ENCODE measurements at places on chromosomes 2 and 18. TPM values are rescaled to one million over a fixed set of nuclear protein-coding genes. Genes with fewer than 3 reads are reported as not detected.

DNA sequence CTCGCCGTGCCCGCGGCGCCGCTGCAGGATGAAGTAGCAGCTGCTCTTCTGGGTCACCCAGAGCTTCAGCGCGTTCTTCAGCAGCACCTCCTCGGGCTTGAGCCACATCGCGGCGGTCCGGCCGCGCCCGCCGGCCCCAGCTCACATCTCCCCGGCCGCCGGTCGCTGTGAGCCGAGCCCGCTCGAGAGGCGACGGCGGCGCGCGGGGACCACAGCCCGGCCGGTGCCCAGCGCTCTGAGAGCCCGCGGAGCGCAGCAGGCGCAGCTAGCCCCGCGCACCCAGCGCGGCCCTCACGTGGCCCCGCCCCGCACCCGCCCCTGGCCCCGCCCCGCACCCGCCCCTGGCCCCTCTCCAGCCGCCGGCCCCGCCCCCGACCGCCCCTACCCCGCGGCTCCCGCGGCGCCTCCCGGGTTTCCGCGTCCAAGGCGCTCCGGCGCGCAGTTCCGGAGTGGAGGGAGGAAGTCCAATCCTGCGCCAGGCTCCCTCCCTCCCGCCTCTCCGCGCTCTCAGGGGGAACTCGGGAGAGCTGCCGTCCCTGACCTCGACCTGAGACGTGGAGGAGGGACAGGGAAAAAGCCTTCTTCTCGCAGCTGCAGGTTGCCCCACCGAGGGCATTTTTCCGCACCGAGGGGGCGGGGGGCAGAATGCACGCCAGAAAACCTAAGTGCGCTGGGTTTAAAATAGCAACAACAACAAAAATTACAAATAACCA is at the start of gene TBC1D8:
TSS of gene TBC1D8 (minus strand) at position 237 of the 713 bp plus-strand sequence. CDS start at position 108, 129 bp downstream.
- DNase-seq = peak; percentile 84

DNA sequence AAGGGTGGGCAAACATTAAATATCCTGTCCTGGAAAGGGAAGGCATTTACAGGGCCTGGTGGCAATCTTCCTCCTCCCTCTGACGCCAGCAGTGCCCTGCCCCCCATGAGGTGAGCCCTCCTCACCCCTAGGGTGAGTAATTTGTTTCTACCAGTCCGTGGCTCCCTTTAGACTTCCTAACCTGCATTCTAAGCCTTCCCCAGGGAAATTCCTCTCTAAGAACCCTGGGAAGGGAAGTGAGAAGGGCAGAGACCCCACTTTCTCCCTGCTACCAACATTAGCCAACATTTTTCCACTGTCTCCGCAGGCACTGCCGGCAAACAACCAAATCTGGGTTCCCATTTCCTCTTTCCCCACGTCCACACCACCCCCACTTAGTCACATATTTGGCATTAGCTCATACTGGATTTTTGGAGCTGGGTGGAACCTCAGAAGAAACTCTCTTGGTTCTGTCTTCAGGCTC is 69.3 kb downstream of the NRP2 start:
- no peak for DNase-seq

GRCh38 chr2:63692002-63692606 is 103.3 kb downstream of the MDH1 start:
- DNase-seq = peak; percentile 47

- no peak for DNase-seq
These were observed 241.2 kb upstream of the TANK start for GRCh38 chr2:160918906-160919503.

DNA sequence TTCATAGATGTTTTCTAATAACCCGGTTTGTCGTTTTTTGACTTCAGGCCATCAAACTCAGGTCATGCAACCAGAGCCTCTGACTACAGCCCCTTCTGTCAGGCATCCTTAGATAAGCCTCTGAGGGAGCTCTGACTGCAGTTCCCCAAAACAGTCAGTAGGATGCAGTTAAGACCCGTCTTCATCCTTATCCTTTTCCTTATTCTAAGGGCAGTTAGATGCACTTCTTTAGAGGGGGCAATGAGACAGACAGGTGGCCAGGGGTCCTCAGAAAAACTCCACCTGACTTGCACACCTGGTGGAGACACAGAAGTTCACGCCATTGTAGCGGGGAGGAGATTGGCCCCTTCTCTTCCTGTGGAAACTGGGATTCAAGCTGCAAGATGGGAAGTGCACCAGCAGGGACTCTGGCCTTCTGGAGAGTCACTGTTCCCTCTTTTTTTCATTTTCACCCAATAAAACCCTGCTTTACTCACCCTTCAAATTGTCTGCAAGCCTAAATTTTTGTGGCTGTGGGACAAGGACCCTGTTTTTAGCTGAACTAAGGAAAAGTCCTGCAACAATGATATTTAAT is 104.8 kb upstream of the TFPI start:
- DNase-seq = no peak

- no peak for DNase-seq
These were observed 214.5 kb downstream of the EN1 start for GRCh38 chr2:118632921-118633320.

- peak; percentile 48 for DNase-seq
These were observed 127.8 kb downstream of the COPS8 start for GRCh38 chr2:237213315-237214022.

DNA sequence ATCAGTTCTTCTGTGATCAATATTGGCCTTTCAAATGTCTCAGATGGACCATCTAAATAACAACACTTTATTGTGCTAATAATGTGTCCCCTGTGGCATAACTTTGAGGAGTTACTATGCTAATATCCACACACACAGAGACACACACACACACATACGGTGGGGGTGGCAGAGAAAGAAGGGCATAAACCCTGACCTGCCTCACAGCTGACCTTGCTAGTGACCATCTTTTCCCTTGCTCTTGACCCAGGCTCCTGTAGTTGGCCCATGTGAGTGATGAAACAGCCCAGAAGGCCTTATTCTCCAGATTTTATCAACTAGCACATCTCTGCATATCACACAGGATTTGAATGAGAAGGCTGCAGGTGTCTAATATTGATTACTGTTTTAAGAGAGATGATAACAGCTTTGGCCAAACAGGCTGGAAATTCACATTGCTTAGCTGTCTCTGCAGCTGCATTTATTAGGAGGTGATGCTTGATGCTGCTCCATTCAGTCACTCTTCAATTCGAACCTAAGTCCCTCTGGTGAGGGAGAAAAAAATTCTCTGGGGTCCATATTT is 176.4 kb downstream of the ACTR3 start:
- no peak for DNase-seq

GRCh38 chr2:11103984-11104793 is 51.1 kb upstream of the SLC66A3 start:
- DNase-seq = no peak

DNA sequence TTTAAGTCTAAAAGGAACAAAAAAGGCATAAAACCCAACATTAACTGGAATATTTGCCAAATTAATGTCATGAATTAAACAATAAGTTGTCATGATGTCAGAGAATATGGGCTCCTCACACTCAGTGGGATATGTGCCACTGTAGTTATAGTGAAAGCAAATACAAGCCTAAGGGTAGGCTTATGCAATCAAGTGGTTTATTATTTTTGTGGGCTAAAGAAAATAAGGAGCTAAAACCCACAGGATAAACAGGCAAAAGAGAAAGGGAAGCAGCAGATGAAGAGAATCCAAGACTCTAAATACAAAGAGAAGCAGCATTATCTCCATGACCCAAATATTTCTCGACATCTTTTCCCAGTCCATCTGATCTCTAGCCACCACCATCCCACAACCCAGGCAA is 17.5 kb downstream of the YWHAQ start:
- no peak for DNase-seq

GRCh38 chr2:26640331-26640745 is 828 bp downstream of the CIB4 start:
- DNase-seq = peak; percentile 22

DNA sequence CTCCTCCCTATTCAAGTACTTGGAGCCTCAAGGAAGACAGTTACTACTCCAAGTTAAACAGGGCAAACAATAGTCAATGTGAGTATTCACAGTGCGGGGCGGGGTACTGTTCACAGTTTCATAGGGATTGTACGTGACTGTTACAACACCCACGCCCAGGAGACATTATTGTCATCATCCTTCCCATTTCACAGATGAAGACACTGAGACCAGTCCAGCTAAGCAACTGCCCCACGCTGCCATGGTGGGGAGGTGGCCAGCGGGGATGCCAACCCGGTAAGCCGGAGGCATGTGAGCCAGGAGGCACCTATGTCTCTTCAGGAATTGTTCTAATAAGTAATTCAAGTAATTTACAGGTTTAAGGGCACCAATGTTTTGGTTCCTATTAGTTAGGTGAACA is 982 bp downstream of the HJURP start:
- no peak for DNase-seq

GRCh38 chr2:11899264-11899818 is 152.9 kb downstream of the LPIN1 start:
- no peak for DNase-seq

- no peak for DNase-seq
These were observed 22.3 kb upstream of the DUSP2 start for GRCh38 chr2:96167407-96168013.

GRCh38 chr2:96687711-96688640 is 45.4 kb downstream of the FER1L5 start:
- no peak for DNase-seq

DNA sequence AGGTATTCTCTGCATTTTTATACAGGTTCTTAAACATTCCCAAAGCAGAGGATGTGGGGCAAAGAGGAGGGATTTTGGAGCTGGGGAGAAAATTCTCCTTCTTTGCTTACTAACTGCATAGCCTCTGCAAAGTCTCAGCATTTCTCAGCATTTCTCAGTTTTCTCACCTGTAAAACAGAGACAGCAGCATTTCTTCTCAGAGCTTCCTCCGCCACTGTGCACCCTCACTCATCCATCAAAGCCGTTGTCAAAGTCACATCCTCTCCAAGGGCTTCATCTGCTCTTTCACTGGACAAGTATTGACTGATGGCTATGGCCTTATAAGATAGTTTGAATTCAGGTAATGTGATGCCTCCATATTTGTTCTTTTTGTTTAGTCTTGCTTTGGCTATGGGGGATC is 17.4 kb downstream of the MYO7B start:
- DNase-seq = no peak

DNA sequence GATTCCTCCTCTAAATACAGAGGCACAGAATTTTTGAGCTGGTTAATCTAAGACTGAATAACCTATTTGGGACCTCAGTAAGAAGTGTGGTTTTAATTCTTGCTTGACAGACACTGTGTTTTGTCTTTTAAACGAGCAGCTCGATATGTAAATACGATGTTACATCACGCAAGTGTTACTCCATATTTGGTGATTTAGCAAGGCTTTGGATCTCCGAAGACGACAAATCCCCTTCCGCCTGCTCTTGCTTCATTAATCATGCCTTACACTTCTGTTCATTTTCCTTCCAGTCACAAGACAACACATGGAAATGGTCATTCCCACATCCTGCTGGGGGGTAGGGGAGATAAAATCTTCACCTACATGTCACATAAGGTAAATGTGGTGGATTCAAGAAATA is 9.4 kb downstream of the BCL11A start:
- no peak for DNase-seq

DNA sequence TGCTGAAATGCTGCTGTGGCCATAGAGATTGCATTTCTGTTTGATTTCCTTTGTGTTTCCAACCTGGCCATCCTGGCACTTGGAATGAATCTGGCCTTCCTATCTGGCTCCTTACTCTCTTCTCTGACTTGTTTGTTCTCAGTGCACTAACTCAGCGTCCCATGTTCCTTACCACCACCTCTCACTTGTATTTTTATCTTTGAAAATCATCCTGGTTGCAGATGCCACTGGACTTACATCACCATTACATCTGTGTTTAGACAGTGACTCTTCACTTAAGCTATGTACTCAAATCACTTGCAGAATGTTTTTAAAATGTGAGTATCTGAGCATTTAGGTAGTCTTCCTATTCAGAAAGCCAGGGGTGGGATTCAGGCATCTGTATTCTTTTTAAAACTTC is 239.5 kb downstream of the WDR7 start:
- DNase-seq = no peak

GRCh38 chr2:241103176-241103595 is 1.1 kb upstream of the MTERF4 start:
- DNase-seq = no peak

DNA sequence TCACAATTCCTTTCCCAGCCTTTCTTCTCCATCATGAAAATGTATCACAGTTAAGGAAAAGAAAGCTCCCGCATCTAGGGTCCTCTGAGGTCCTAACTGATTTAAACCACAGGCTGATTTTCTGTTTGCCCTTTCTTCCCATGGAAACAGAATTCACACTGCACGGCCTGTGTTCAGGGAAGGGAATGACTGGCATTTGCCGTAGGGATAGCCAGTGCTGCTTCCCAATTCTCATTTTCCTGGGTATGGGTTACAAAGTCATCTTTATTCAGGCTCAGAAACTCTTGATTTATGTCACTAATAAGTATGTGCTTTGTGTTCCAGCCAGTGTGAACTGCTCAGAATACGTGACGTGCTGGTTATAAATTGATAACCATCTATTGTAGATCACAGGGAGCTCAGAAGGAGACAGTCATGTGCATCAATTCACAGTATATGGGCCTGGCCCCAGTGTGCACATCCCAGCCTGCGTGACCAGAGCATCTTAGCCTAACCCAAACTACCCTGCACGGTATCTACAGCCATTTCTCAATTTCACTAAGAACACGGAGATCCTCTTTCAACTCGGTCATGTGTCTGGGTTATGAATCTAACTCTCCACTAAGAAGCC is 163.3 kb downstream of the LRRC30 start:
- DNase-seq = no peak

- DNase-seq = no peak
These were observed 593.2 kb downstream of the ZEB2 start for GRCh38 chr2:143926736-143927135.

GRCh38 chr2:242020196-242021004 is 150.9 kb downstream of the RTP5 start:
- DNase-seq = no peak

GRCh38 chr2:88724643-88725332 is 33.3 kb downstream of the RPIA start:
- peak; percentile 31 for DNase-seq

GRCh38 chr2:224479826-224480225 is 77.9 kb upstream of the FAM124B start:
- DNase-seq = no peak

- DNase-seq = no peak
These were observed 85.9 kb downstream of the HRH4 start for GRCh38 chr18:24546307-24546706.

The TP53I3 gene
- 56.5 TPM for polyA plus RNA-seq

The LONRF2 gene
- 1.9 TPM for polyA plus RNA-seq

The CELF4 gene
- 3.8 TPM for polyA plus RNA-seq

All from renal pelvis (tissue), 12 donors.